Stimulated activated CD8-positive, alpha-beta memory T cell treated with anti-CD3 and anti-CD28 coated beads, Interleukin-4, amount 100 ng/mL, for 1 hour (primary cell): ENCODE measurements at places on chromosomes 1 and 21.

GRCh38 chr1:32791881-32792280, 25.3 kb downstream of the YARS1 start:
- no peak for DNase-seq

- DNase-seq, result no peak
These were observed 9.9 kb downstream of the CD160 start for GRCh38 chr1:145729196-145729595.

DNA sequence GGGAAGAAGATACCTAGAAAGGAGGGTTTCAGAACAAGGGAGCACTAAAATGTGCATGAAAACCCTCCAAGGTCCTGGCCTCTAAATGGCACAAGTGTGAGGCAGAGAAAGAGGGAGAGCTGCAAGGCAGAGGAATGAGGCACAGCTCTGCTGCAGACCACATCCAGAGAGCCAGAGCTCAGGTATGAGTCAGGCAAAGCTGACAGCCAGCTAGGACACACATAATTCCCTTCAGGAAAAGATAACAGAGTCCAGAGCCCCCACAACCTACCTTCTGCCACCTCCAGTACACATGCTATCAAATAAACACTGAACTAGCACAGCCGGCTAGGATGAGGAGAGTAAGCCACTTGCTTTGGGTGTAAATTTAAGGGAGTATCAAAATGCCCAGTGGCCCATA, 62.2 kb downstream of the HSF2BP start:
- DNase-seq, result no peak

DNA sequence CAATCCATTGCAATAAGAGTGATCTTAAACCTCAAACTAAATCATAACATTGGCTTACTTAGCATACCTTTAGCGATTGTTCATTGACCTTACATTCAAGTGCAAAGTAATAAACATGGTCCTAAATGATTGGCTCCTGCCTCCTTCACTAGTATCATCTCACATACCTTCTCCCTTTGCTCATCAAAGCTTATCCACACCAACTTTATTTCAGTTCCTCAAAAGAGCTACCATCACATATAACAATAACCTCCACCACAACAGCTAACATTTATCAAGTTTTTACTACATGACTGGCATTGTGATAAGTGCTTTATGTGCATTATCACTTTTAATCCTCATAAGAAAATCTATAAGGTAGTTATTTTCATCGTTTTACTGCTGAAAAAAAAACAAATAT, 198.8 kb downstream of the COL24A1 start:
- DNase-seq, result no peak

GRCh38 chr21:31908106-31909031, 35.5 kb downstream of the HUNK start:
- DNase-seq, result no peak

GRCh38 chr1:210747890-210748289, 386.1 kb downstream of the KCNH1 start:
- no peak for DNase-seq

GRCh38 chr21:45236481-45236880, 51.2 kb downstream of the POFUT2 start:
- DNase-seq, result no peak

DNA sequence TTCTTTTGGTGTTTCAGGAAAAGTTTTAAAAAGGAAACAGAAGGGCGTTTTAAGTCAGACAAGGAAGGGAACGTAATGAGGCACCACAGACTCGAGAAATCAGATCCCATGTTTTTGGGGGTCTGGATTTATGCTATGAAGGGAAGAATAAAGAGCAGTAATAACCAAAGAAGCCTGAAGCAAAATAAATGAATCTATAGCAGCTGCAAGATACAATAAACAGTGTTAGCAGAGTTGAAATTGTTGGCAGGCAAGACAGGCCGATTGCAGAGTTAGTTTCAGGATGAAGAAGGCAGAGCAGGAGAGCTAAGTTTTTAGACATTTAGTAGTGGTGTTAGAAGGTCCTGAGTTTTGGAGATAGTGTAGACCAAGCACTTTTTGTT, 425 bp downstream of the DDR2 start:
- DNase-seq, result no peak

DNA sequence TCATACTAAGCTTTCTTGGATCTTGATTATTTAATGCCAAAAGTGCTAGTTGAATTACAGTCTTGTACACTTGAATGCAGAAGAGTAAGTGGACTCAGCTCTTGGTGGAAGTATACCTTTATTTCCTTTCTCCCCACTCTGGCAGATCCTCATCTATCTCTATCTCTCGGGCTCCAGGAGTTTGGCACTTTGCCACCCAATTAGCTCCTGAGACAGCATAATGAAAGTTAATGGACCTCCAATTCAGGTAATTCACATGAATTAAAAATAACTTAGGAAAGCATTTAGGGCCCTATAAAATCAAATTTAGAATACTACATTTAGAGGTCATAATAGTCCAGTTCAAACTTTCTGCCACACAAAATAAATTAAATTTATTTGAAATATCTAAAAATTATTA, 67.4 kb downstream of the OLFM3 start:
- DNase-seq, result no peak

DNA sequence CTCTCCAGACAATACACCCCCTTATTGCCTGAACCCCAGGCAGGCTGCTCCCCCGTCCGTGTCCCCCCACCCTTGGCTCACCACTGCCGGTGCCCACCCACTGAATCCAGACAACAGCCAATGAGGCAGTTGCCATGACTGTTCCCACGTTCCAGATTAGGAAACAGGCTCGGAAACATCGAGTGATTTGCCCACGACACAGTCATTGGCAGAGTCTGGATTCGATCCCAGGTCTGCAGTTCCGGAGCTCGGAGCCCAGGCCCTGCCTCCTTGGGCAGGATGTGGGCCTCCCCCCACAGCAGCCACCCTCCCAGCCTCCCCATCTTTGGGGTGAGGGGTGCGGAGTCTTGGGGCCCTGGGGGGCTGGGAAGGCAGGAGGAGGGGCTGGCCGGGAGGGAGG, 20.3 kb upstream of the CLSTN1 start:
- DNase-seq, result no peak

DNA sequence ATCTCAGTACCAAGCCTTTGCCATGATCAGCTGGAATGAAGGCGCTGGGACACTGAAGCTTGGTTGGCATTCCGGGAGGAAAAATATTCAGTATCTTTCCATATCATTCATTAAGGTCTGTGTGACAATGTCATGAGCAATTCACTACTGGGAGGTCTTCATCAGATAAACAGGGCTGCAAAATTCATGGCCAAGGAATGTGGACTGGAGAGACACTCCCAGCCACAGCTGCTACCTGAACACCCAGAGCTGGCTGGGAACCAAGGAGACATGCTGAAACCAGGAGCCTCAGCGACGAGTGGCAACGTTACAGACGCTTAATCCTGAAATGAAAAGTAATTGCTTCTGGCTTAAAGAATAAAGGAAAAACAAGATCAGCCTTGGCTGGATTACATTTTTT, 30.6 kb upstream of the DDAH1 start:
- DNase-seq, result no peak
